Fibroblast of gingiva (primary cell): ENCODE measurements at places on chromosomes 13 and 19.
A peak's percentile ranks its signal among the peaks of the same experiment; 100 is the strongest.

DNA sequence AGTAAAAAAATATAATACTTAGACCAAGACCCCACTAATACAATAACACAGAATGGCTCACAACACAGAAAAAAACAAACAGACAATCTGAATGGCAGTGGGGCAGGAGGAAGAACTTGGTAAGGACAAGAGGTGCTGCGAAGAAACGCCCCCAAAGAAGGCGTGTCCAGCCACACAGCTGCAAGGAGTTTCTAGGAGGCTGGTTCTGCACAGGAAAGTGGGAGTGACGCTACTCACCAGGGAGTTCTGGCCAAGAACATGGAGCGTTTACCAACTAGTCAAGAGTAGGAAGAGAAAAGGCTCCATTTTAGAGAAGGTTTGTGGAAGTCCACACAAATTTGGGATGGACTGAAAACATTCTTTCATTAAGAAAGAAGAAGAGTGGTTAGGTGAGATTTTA lies 95.3 kb upstream of the SLC15A1 start:
- DNase-seq, result no peak

- DNase-seq, result no peak
Measured at GRCh38 chr19:54355675-54356074, 9.1 kb downstream of the LAIR1 start.

- no peak for DNase-seq
Measured at GRCh38 chr13:32881777-32882145, 134.5 kb upstream of the KL start.

GRCh38 chr19:10374931-10375330 lies 5.4 kb downstream of the TYK2 start:
- DNase-seq, result no peak

DNA sequence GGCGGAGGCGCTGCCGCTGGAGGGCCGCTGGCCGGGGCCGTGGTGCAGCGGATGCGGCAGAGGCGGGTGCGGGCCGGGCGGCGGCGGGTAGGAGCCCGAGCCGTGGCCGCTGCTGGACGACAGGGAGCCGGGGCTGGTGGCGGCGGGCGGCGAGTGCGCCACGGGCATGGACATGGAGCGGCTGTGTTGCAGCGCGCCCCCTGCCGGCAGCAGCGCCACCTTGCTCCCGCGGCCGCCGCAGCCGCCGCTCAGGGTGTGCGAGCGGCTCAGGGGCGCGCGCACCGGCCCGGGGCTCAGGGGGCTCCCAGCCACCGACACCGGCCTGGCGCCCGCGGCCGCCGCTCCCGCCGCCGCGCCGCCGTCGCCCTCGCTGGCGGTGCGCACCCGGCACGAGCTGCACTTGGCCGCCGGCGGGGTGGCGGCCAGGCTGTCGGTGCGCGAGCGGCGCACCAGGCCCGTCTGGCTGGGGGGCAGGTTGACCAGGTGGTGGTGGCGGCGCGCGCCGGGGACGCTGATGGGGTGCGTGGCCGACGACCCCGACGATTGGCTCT lies 1.7 kb downstream of the IRS2 start:
- DNase-seq, result peak; percentile 83
